ENCODE measurements at places on chromosomes 3 and 15.
A peak's percentile ranks its signal among the peaks of the same experiment; 100 is the strongest.

GRCh38 chr3:181906338-181906737, 194.6 kb downstream of the SOX2 start:
- DNase-seq = no peak

DNA sequence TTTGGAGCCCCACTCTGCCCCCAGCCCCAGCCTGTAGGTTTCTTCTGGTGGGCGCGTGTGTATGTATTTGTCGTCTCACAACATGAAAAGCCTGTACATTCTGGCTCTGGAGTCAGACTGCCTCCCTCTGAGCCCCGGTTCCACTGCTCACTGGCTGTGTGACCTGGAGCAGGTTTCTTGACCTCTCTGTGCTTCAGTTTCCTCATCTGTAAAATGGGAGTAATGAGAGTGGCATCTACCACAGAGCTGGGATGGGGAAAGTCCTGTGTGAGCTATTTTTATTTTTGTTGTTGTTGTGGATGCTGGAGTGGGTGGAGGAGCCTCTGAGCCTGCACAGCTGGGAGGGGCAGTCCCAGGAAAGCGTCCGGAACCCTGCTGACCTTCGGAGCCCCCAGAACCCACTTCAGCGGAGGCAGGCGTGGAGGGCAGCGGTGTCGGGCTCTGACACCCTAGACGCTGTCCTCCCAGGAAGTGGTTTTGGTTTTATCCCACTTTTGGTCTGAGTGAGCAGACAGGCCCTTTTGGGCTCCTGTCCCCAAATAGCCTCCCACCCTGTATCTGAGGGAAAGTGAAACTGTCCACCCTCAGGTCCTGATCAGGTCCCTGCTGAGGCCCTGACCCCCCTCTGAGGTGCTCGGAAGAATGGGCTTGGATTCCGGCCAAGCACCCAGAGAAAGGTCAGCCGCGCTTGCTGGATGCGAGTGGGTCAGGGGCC, 103.5 kb downstream of the CHSY1 start:
- no peak for DNase-seq

DNA sequence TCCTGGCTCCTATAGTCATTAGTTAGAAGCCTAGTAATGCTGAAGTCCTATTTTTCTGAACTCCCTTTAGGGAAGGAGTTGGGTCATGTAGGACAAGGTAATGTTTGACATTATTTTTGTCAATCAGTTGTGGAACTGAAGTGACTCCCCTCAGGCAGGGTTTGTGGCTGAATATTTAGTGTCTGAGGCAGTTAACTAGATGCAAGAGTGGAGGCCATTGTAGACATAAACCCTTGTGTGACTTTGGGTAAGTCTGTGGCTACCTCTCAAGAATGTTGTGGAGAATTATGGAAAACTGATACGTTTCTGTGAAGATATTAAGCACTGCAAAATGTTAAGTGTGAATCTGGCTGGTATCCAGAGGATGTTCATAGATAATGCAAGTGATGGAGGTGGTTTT, 125.2 kb upstream of the PHLDB2 start:
- DNase-seq = no peak

GRCh38 chr3:187104933-187105332, 34.4 kb downstream of the RPL39L start:
- no peak for DNase-seq

GRCh38 chr3:60364475-60364874, 886.8 kb downstream of the FHIT start:
- DNase-seq = no peak

- peak; percentile 43 for DNase-seq
Measured at GRCh38 chr15:101501703-101502373, 12.3 kb upstream of the PCSK6 start.

DNA sequence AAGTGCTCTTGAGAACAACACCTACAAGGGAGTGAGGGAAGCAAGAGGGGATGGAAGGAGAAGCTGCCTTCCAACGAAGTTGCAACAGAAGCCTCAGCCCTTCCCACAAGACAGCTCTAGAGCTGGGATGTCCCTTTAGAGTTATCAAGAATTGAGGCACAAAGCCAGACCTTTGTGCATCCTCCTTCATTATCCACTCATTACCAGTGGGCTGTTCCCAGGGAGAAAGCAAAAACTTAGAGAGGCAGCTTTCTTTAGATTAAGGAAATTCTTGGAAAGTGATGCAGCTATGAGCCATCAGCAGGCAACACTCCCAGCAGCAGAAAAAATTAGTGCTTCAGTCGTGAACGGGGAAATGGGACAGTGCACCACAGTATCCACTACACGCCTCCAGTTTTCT, 10.6 kb upstream of the CD96 start:
- no peak for DNase-seq

DNA sequence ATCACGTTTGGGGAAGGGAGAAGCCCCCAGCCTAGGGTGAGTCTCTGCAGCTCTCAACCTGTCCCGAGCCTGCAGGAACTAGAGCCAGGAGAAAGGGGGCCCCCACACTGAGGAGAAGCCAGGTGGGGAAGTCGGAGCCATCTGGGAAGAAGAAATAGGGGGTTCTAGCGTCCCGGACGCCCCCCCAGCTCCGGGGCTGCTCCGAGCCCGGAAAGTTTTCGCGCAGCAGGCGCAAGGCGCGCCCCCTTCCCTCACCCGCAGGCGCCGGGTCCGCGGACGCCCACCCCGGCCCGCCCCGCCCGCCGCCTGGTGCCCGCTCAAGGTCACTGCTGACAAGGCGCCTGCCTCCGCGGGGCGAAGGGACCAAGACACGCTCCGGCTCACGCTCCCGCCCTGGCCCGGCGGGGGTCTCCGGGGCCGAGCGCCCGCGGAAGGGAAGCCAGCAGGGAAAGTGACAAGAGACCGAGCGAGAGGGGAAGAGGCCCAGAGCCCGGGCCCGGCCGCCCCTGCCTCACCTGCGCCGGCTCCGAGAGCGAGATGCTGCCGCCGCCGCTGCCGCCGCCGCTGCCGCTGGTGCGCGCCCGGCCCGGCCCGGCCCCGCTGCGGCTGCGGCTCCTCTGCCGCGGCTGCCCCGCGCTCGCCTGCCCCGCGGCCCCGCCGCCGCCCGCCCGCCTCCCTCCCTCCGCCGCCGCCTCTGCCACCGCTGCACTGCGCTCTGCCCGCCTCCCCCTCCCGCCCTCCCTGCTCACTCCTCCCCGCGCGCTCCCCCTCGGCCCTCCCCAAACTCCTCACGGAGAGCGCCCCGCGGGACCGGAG, 108.4 kb upstream of the SLC6A11 start:
- DNase-seq = no peak

GRCh38 chr3:30666572-30667279, 60.3 kb downstream of the TGFBR2 start:
- no peak for DNase-seq

- no peak for DNase-seq
Measured at GRCh38 chr3:173584838-173585831, 187.6 kb downstream of the NLGN1 start.

DNA sequence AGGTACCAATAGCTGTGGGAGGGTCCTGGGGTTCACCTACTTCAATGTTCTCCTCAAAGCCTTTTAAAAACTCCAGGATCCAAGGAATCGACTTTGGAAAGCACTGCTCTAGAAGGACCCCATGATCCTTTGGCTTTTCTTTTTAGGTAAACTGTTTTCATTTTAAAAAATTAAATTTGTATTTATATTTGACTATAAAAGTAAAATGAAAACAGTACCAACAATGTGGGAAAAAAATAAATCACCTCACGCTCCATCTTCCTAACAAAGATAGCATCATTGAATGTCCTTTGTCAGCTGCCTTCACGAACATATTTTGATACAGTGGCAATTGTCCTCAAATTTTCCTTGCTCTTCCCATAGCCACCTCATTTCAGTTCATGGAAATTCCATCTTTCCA, 127.5 kb downstream of the PLD1 start:
- DNase-seq = no peak

DNA sequence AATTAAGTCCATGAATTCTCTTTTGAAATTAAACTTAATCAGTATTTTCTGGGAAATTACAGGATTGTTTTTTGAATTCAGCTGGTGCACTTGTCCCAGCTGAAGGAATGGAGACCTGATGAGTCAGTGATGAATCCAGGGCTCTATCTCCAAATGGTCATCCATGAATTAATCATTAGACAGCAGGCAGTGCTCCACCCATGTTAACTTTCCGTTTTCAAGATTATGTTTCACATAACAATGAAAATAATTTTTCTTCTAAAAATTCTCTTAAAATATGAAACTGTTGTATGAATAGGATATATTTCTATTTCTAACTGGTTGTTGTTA, 13.9 kb upstream of the PAQR9 start:
- DNase-seq = no peak

DNA sequence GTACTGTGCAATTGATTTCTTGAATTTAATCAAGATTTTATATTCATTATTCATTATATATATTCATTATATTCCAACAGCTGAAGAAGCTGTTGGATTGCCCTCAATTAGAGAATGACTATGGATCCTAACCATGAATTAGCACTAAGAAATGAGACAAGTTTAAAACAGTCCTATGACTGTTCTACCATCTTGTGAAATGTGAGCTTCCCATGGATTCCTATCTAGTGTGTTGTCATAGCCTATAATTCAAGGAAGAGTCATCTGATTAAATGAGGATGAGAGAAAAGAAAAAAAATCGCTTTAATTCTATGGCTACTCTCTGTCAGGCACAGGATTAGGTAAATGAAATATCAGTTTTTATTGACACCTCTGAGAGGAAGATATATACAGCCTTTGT, 696.6 kb upstream of the NAALADL2 start:
- DNase-seq = no peak

DNA sequence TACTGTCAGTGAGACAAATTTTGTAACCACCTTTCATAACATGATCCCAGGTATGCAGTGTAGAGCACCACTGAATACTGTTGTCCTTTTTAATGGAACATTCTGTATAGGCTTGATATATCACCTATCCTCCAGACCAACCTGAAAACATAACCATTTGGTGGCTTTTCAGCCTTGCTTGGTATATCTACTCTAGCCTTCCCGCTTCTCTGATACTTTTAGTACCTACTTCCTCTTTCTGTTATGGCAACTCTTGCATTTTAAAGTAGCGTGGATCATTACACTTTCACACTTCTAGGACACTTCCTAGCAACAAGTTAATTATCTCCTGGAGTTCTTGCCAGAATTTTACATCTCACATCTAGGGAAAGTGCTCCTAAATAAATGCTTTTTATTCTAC, 226.6 kb upstream of the ROBO1 start:
- no peak for DNase-seq

DNA sequence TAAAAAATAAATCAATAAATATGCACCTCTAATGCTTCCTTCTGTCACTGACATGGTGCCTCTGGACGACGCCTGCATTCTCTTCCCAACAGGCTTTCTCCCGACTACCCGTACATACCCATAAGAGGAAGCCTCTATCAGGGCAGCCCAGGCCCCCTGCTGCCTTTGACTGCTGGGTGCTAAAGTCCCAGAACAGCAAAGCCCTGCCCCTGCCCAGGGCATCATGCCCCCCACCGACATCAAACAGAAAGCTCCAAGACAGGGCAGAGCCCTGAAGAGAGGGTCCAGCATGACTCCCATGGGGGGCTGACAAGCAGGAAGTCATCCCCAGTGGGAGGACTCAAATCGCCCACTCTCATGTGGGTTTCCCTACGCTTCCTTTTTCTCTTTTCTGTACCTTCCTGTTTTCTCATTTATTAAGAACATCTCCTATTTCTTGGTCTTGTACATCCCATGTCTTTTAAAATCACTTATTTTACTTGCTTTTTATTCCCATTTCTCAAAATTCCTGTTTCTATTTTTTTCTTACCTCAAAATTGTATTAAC, 23.4 kb downstream of the XPC start:
- no peak for DNase-seq

DNA sequence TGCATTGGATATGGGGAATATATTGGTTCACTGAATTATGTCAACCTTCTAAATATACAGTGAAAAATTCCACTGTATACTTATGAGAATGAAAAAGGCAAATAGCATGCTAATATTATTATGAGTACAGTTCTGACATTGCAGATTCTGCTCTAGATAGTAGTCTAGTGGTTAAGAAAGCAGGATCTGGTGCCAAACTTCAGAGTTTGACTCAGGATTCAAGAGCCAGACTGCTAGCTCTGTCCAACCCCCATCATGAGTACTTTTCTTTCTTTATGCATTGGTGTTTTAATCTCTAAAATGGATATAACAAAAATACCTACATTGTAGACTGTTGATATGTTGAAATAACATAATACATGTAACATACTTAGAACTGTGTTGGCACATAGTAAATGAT, 57.3 kb upstream of the PLSCR4 start:
- no peak for DNase-seq

- no peak for DNase-seq
Measured at GRCh38 chr15:70094690-70095311, 2.9 kb downstream of the TLE3 start.

DNA sequence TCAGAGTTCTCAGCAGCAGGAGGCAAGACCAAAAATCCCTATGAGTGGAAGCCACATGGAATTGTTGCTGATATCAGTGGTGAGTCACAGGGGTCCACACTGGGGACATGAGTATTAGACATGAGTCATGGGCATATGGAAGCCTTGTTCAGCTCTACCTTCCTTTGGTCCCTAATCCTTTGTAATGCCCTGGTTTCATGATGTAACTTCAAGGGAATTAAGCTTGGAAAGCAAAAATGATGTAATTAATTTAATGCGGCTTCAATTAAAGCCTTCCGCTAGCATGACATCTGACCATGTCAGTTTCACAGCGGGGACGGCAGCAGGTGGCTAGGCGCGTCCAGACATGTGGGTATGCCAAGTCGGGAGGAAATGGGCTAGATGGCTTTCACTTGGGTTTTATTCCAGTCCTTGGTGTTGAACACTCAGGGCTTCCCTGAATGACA, 176.1 kb upstream of the RGMA start:
- no peak for DNase-seq

DNA sequence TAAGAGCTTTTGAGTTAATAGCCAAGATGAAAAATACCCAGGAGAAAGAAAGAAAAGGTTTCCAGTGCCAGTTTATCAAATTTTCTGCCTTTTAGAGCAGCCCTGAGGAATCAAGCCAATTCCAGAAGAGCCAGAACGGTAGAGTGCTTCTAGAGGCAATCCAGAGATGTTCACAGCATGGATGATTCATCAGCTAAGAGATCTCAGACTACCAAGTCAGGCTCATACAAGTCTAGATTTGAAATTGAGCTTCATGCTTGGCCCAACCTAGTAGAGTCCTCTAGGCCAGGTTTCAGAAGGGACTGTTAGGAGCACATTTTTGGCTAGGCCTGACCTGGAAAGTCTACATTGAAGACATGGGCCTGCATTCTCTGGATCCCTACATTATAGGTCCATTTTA, 15.5 kb downstream of the WDR48 start:
- DNase-seq = no peak

GRCh38 chr3:144426967-144427366, 455.3 kb downstream of the DIPK2A start:
- no peak for DNase-seq

- no peak for DNase-seq
Measured at GRCh38 chr3:72273615-72274014, 488.7 kb upstream of the PROK2 start.

DNA sequence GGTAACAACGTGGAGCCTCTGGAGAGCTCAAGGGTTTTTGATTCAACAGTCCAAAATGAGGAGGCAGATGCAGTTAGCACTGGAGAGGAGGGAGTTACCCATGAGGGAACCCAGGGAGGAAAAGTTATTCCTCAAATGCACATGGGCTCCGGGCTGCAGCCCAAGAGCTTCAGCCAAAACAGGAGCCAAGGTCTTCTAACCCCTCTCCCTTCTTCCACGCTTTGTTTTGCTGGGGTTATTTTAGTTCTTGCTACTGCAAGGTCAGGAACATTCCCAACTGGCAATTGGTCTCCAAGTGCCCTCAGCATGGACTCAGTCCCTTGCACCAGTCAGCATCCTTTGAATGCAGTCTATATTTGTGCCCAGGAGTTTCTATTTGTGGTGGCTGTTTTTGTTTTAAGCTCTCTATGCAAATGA, 90.0 kb downstream of the TGFBR2 start:
- DNase-seq = no peak

Data from CD4-positive, alpha-beta T cell treated with Interleukin-15 for 1 hour (primary cell).